Activated CD4-positive, CD25-positive, alpha-beta regulatory T cell (primary cell): ENCODE measurements at places on chromosomes 5 and 9.

GRCh38 chr5:4164167-4164566 lies 568.5 kb downstream of the IRX1 start:
- DNase-seq, result no peak

GRCh38 chr9:35669331-35670145 lies 4.2 kb upstream of the CA9 start:
- DNase-seq, result no peak

GRCh38 chr5:159310511-159310910 lies 19.8 kb downstream of the IL12B start:
- no peak for DNase-seq

DNA sequence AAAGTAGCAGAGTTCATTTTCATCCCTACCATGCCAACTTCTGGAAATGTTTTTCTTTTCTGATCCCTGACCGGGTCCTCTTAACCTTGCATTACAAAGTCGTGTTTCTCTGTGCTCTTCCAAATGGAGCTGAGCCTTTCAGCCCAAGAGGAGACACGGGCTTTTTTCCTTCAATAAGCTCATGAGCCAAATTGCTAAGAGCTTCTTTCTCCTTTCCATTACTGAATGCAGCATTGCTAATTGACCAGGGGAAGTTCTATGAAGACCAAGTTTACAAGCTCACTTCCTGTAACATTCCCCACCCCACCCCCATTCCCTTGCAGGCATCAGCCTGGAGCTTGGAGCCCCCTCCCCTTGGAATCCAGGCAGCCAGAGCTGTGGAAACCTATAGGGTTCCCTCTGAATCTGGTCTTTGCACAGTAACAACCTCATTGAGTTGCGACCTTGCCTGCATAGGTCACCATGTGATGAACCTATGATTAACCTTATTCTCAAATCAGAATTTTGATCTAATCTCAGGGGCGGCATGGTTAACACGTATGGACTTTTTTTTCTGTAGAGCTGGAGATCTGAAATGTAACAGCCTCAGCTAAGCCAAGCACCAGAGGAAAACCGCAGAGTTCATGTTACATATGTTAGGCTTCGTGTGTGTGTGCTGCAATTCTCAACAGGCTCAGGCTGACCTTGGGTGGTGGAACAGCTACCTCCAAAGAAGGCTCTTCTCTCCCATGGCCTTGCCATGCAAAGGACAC lies 395.7 kb upstream of the ZNF462 start:
- DNase-seq, result no peak

DNA sequence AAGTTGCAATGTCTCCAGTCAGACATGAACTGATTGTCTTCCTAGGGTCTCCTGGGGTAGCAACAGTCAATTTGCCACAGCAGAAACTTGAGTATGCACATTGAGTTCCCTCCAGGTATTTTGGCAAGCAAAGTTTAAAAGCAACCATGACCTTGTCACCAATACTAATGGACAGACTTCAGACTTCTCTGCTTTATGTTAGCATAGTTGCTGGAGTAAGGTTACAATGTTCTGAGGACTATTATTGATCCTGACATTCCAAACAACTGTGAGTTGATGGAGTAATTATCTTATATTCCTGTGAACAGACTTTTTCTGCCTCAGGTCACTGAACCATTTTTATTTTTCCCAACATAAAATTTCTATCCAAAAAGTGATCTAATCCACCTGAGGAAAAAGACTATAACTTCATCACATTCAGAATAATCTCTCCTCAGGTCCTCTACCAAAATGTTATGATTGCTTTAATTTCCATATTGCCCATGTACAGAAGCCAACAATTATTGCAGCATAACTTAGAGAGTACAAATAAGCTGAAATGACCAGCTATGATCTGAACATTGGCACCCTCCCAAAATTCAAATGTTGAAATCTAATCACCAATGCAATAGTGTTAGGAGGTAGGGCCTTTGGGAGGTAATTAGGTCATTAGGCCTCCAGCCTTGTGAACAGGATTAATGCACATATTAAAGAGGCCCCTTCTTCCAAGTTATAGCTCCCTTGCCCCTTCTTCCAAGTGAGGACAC lies 228.3 kb downstream of the PDE4D start:
- no peak for DNase-seq

- DNase-seq, result no peak
Observed at GRCh38 chr5:57537811-57538210, 55.2 kb upstream of the ACTBL2 start.

DNA sequence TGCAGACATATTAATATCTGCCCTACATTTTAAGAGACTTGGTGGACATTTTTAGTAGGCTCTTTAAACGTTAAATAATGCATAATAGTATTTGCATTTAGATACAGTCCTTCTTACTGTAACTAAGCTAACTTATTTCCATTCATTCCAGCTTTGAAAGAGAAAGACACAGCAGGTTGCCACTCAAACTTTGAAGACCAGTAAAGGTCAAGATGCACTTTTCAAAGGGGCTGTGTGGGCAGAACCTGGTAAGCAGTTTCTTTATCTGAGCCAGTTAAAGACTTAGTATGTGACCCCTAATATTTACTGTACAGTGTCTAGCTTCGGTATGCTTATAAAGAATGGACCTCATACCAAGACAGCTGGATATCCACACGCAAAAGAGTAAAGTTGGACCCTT lies 20.8 kb downstream of the PLGRKT start:
- no peak for DNase-seq

GRCh38 chr9:112725961-112726360 lies 8.0 kb upstream of the INIP start:
- no peak for DNase-seq

DNA sequence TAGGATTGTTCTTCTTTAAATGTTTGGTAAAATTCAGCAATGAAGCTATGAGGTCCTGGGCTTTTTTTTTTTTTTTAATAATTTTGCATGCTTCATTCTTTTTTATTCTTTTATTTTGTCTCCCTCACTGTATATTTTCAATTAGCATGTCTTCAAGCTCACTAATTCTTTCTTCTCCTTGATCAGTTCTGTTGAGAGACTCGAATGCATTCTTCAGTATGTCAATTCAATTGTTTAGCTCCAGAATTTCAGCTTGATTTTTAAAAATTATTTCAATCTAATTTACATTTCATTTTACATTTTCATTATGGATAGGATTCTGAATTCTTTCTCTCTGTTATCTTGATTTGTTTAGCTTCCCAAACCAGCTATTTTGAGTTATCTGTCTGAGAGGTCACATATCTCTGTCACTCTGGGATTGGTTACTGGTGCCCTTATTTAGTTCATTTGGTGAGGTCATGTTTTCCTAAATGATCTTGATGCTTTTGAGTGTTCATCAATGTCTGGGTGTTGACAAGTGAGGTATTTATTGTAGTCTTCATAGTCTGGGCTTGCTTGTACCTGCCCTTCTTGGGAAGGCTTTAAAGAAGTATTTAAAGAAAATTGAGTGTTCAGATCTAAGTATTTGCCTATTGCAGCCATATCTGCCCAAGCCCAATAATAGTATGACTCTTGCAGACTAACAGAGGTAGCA lies 9.1 kb downstream of the LURAP1L start:
- no peak for DNase-seq

DNA sequence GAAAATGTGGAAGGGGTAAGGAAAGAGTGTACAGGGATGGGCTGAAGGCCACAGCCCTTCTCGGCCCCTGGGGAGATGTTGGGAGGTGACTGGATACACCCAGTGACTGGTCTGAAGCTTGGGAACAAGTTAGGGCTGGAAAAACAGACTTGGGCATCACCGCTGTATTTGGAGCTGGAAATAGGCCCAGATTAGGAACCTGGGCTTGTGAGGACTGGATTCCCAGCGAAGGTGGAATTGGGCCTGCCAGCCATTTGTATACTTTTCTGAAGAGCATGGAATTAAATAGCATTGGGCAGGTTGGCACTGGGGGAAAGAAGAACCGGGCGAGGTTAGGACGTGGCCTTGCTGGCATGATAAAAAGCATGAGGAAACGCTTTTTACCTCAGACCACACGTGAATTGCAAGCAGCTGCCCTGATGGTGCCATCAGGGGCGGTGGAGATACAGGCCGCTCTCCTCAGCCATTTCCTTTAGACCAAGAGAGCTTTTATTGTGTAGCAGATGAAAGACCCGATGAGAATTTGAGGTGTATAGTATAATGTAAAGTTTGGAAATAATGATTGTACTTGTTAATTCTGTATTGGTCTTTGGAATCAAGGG lies 37.8 kb downstream of the OTULIN start:
- DNase-seq, result no peak

- no peak for DNase-seq
Observed at GRCh38 chr9:126128494-126129142, 198.0 kb upstream of the MVB12B start.

DNA sequence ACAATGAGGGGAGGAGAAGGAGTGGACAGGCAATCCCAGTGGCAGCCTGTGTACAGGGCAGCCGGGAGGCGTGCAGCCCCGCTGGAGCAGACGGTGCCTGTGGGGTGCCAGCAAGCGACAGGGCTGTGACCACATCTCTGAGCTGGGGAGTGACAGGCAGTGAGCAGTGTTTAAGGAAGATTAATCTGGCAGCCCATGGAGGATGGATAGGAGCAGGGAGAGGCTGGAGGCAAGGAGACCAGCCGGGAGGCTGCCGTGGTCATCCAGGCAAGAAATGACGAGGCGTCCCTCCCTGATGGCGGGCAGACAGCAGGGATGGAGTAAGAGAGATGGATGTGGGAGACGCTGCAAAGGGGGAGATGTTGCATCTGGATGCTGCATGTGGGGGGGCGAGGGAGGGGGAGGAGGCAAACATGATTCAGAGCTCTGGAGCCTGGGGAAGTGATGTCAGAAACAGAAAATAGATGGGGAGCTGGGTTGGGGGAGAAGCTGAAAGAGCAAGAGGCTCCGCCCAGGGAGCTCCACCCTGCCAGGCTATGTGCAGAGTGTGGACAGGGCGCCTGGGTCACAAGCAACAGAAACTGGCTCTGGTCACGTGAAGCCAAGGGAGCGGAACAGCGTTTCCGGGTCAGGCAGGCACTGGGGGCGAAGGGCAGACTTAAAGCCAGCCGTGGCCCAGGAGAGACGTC lies 12.6 kb downstream of the UNC5A start:
- no peak for DNase-seq

GRCh38 chr5:106415541-106415940 lies 1255.2 kb downstream of the EFNA5 start:
- no peak for DNase-seq
